ENCODE measurements at places on chromosomes 4 and X. TPM values are rescaled to one million over a fixed set of nuclear protein-coding genes. Genes with fewer than 3 reads are reported as not detected.

The SLC9B1 gene
- 1.9 TPM for total RNA-seq

DNA sequence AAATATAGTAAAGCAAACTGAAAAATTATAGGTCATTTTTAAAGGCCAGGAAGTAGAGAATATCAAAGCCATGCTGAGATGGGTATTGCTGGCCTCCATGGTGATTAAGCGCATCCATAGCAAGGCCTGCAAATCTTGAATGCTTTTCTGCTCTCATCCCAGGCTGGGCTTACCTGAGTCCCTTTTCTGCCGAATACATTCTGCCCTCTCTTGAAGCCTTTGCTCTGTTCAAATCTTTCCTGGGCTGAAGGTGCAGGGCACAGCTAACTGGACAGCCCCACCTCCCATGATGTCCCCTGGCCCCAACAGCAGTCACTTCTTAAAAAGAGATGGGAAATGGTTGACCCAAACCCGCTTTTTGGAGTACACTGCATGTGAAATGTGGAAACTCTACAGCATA is 10.1 kb upstream of the EIF1AX start:
- peaks cover 38% of the 10 kb centered on the region for H3K36me3 ChIP-seq
- no peak overlapping the region for H3K27ac ChIP-seq
- no peak for DNase-seq
- H3K4me3 ChIP-seq, result no peak overlapping the region

The SH3D19 gene
- not detected for total RNA-seq

- peaks cover 12% of the 10 kb centered on the region for H3K36me3 ChIP-seq
- H3K4me1 ChIP-seq, result peaks cover 12% of the 10 kb centered on the region
- no peak overlapping the region for H3K27ac ChIP-seq
- no peaks in the 10 kb centered on the region for H3K27me3 ChIP-seq
Measured at GRCh38 chrX:156008915-156009314, 11.4 kb downstream of the IL9R start.

- DNase-seq, result no peak
- H3K36me3 ChIP-seq, result no peaks in the 10 kb centered on the region
- no peak overlapping the region for H3K27ac ChIP-seq
- H3K27me3 ChIP-seq, result no peaks in the 10 kb centered on the region
- no peaks in the 10 kb centered on the region for H3K4me1 ChIP-seq
- no peak overlapping the region for H3K4me3 ChIP-seq
Measured at GRCh38 chr4:43690116-43690515, 758.5 kb downstream of the KCTD8 start.

The SHOX gene
- total RNA-seq, result not detected

The SATL1 gene
- total RNA-seq, result not detected

The MXRA5 gene
- total RNA-seq, result not detected

DNA sequence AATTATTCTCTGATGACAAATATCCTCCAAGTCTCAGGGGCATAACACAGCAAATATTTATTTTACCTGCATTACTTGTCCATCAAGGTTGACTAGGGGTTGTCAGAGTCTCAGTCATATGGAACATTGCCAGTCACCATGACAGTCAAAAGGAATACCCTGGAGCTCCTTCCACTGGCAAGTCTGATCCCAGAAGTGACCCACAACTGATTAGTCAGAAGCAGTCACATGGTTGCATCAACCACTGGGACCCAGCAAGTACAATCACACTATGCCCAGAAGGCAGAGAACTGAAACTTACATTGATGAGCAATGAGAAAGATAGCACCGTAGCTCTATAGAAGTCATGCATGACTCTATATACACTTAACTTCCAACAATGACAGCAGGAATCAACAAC is 41.9 kb upstream of the SOD3 start:
- DNase-seq, result no peak
- H3K27ac ChIP-seq, result no peak overlapping the region
- H3K36me3 ChIP-seq, result no peaks in the 10 kb centered on the region
- H3K27me3 ChIP-seq, result no peaks in the 10 kb centered on the region
- no peak overlapping the region for H3K4me3 ChIP-seq

- no peak overlapping the region for H3K4me3 ChIP-seq
- peaks cover 69% of the 10 kb centered on the region for H3K36me3 ChIP-seq
- no peaks in the 10 kb centered on the region for H3K4me1 ChIP-seq
- no peak for DNase-seq
- H3K27me3 ChIP-seq, result no peaks in the 10 kb centered on the region
- H3K27ac ChIP-seq, result no peak overlapping the region
Measured at GRCh38 chr4:39834269-39834668, 136.3 kb downstream of the UBE2K start.

DNA sequence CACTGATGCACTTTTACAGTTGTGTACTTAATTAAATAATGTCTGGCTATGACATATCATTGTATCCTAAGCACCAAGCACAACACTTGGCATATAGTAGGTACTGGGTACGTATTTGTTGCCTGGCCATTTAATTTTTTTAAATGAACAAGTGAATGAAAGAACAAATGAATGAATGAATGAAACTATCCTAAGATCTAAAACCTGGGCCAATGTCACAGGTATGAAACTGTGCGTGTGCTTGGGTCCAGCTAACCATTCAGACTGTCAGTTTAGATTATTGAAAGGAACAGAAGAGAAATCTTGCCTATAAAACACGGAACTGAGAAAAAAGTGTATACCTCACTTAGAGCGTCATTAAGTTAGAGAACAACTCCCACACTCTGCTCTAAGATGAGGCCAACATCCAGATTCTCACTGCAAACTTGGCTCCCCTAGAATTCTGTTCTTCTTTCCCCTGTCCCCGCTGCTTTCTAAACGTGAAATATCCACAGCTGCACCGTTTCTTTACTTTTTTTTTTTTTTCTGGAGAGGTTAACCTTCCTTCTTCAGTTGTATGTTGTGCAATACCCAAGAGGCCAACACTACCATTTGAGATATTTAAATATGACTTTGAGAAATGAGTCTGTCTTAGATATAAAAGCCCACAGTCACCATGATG is 17.3 kb upstream of the SEL1L3 start:
- H3K4me3 ChIP-seq, result no peak overlapping the region
- DNase-seq, result no peak

The H2BW2 gene
- not detected for total RNA-seq

- H3K27me3 ChIP-seq, result no peaks in the 10 kb centered on the region
- peaks cover 69% of the 10 kb centered on the region for H3K4me1 ChIP-seq
- peaks cover 17% of the 10 kb centered on the region for H3K36me3 ChIP-seq
- H3K27ac ChIP-seq, result peak overlapping the region; percentile 94
- peak overlapping the region; percentile 48 for H3K4me3 ChIP-seq
Measured at GRCh38 chrX:65601530-65602220, 65.8 kb upstream of the MSN start.

DNA sequence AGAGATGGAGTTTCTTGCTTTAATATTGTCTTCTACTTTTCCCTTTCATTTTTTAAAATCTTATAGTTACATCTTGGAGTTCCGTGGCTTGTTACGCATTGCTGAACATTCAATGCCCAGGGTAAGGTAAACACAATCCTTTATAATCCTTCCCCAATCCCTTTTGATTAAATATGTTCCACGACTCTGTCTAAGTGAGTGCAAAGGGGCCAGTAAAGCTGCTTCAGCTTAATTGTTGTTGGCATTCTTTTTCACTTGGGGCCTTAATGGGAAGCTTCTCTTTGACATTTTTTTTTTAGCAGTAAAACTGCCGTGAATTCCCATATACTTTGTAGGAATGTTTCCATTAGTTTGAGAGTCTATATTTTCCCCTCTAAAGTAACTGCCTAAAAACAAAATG is 1028.1 kb downstream of the C4orf33 start:
- no peak overlapping the region for H3K4me3 ChIP-seq
- no peak overlapping the region for H3K27ac ChIP-seq
- no peaks in the 10 kb centered on the region for H3K36me3 ChIP-seq
- H3K27me3 ChIP-seq, result no peaks in the 10 kb centered on the region
- no peak for DNase-seq
- H3K4me1 ChIP-seq, result no peaks in the 10 kb centered on the region

- H3K27me3 ChIP-seq, result no peaks in the 10 kb centered on the region
- H3K36me3 ChIP-seq, result peaks cover 3% of the 10 kb centered on the region
- DNase-seq, result no peak
- H3K27ac ChIP-seq, result no peak overlapping the region
- peaks cover 18% of the 10 kb centered on the region for H3K4me1 ChIP-seq
Measured at GRCh38 chrX:42954880-42955279, 176.9 kb upstream of the PPP1R2C start.

The S100G gene
- total RNA-seq, result not detected

DNA sequence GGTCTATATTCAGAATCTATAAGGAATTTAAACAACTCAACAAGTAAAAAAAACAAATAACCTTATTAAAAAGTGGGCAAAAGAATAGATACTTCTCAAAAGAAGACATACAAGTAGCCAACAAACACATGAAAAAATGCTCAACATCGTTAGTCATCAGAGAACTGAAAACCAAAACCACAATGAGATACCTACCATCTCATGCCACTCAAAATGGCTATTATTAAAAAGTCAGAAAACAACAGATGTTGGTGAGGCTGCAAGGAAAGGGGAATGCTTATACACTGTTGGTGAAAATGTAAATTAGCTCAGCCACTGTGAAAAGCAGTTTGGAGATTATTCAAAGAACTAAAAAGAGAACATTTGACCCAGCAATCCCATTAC is 201.6 kb downstream of the QDPR start:
- no peaks in the 10 kb centered on the region for H3K4me1 ChIP-seq
- H3K27me3 ChIP-seq, result peaks cover 10% of the 10 kb centered on the region
- no peaks in the 10 kb centered on the region for H3K36me3 ChIP-seq
- H3K4me3 ChIP-seq, result no peak overlapping the region
- no peak overlapping the region for H3K27ac ChIP-seq

DNA sequence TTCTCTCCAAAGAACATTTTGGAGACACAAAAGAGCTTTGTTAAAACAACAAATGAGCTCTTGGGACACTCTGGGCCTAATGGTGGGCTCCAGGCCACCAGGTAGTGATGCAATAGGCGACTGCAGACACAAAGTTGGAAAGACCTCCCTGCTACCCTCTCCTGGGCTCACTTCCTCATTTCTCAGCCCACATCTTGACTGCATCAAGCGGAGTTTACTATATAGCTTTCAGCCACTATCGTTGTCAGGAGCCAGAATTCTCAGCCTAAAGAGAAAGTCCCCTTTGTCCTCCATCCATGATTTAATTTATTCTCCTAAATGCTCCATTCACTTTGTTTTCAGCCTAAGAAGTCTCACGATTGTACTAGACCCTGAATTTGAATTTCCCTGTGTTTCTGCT is 114.9 kb downstream of the EFHC2 start:
- peaks cover 2% of the 10 kb centered on the region for H3K4me1 ChIP-seq
- no peak for DNase-seq
- H3K4me3 ChIP-seq, result no peak overlapping the region
- H3K36me3 ChIP-seq, result no peaks in the 10 kb centered on the region
- no peaks in the 10 kb centered on the region for H3K27me3 ChIP-seq

- no peaks in the 10 kb centered on the region for H3K27me3 ChIP-seq
- H3K4me3 ChIP-seq, result no peak overlapping the region
- DNase-seq, result no peak
Measured at GRCh38 chr4:15031993-15032675, 29.9 kb downstream of the CPEB2 start.

DNA sequence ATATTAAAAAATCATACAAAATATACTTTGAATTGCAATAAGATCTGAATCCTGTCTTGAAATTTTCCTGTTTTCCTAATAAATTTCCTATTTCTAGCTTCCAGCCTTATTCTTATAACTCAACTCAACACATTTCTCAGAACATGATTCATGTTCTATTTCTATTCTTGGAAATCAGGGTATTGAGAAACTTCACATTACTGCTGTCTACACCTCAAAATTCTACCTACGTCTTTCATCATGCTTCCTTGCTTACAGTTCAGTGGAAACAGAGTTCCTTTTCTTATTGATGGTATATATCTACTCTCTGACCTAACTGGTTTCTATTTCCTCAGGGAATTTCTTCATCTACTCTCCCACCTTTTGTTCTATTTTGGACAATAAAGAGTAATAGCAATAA is 2139.0 kb downstream of the ARAP2 start:
- H3K36me3 ChIP-seq, result no peaks in the 10 kb centered on the region
- H3K27me3 ChIP-seq, result no peaks in the 10 kb centered on the region
- no peak overlapping the region for H3K27ac ChIP-seq
- no peak for DNase-seq
